ENCODE measurements at places on chromosomes 7 and 10.

DNA sequence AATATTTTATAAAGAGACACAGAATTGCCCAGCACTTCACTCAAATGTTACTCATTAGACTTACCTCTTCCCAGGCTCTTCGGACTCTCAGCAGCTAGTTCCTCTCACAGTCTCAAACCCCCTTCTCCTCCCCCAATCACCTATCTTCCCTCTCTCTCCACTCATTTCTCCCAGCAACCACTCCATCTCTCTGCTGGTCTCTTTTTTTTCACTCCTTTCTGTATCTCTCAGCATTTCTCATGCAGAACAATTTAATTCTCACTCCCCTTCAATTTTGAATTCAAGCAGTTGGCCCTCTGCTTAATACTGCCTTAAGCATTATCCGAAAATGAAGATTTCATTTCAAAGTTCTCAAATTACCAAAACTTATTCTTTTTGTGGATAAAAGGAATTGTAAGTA lies 34.4 kb upstream of the CAV2 start:
- no peak for DNase-seq

GRCh38 chr7:79854621-79855020 lies 280.0 kb upstream of the GNAI1 start:
- DNase-seq = no peak

GRCh38 chr7:104176332-104176731 lies 31.5 kb downstream of the ORC5 start:
- no peak for DNase-seq

DNA sequence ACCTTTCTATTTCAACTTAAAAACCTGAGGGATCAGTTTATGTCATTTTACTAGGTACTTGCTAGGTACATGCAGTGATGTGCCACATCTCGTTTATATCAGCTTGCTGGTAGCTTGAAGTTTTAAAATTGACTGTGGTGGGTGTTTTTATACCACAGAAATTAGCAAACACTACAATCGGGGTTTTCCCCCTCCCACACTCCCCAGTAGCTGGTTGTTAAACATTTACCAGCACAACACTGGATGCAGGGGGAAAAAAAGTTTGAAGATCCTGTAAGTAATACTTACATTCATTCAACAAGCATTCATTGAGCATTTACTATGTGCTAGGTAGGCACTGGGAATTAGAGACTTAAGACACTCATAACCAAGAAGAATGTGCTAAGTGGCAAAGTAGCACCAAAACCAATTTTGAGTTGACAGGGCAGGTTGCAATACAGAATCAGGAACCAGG lies 32.6 kb downstream of the USP6NL start:
- no peak for DNase-seq

- DNase-seq = no peak
Observed at GRCh38 chr7:7850150-7850549, 118.4 kb upstream of the GLCCI1 start.

DNA sequence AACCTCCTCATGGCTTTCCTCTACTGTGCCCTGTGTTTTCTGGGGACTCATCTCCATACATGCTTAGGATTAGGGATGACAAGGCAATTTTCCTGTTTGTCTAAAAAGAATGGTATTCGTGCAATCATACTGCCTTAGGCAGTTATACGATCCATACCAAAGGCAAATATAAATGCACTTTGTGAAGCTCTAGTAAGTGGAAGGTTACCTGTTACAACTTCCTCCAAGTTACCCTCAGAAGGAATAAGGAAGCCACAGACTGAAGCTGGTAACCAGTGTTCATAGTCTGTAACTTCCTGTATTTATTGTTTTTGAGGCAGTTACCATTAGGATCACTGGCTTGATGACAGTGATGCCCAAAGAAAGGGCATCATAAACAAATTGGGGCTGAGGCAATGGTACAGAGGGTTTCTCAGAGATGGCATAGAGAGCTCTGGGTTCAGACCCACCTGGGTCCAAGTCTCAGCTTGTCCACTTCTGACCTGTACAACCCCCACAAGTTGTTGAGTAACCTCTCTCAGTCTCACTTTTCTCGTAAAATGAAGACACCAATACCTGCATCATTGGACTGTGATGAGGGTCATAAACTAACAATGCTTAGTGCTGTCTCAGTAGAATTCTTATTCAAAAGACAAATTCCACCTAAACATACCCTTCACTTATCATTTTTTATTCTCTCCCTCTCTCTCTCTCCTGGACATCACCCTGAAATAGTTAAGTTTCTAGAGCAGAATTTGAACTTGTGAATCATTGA lies 138.2 kb downstream of the ELMO1 start:
- DNase-seq = no peak

DNA sequence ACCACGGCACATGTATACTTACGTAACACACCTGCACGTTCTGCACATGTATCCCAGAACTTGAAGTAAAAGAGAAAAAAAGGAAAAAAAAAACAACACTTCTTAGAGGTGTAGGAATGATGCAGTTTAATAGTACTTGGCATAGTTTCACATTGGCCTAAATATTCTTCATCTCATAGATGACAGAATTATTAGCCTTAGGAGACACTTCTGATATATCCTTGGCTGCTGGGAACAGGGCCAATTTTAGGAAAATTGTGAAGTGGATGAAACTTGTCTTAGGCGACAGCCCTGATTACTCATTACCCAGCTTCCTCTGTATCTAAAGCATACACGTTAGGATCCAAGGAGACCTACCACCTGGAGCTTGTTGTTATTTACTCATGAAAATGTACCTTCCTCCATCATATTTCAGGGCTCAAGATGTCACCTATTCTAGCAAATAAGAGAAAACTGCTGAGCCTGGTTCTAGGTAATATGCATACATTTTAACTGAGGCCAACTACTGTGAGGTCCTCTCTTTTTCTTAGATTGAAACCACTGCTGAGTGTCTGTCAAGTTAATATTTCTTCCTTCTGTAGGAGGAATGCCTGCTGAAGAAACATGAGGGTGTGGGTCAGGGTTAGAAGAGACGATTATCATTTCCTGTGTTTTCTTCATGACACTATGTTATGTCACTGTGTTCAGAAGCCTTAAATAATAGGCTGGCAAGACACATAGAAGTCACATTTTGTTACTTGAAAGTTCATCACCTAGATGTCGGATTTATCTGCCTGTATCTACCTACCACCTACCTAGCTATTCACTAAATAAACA lies 44.3 kb downstream of the CPED1 start:
- no peak for DNase-seq
